Stimulated activated CD4-positive, alpha-beta T cell treated with anti-CD3 and anti-CD28 coated beads, Interleukin-1b, Interleukin-23, amount 100 ng/mL, for 48 hours (primary cell): ENCODE measurements at places on chromosomes 1 and 21.

- peak; percentile 46 for DNase-seq
These were observed 646 bp downstream of the IER5 start for GRCh38 chr1:181089017-181089675.

DNA sequence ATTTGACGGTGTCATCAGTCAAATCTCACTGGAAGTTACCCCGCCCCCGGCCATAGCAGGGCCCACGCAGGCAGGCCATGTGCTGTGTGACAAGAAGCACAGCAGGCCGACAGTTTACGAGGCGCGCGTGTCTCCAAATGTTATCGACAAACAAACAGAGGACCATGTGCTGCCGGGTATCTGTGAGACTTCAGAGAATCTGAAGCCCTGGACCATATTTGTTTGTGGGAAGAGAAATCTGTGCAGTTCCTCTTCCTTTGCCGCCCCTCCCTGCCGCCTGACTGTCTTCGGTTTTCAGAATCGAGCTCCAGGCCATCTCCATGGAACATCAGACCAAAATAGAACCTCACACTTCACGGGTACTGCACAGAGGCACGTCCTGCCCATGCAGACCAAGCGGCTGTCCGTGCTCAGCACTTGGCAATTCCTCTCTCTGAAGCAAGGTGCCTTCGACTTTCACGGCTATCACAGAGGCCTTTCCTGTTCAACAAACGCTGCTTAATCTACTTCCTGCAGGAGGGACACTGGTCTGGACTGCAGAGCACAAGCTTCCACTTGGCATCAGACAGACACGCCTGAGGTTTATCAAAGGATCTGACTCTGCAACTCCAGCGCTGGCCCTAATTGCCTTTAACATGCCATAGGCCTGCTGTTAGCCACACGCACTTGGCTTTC is 135.7 kb upstream of the KRTAP19-8 start:
- DNase-seq = peak; percentile 64

DNA sequence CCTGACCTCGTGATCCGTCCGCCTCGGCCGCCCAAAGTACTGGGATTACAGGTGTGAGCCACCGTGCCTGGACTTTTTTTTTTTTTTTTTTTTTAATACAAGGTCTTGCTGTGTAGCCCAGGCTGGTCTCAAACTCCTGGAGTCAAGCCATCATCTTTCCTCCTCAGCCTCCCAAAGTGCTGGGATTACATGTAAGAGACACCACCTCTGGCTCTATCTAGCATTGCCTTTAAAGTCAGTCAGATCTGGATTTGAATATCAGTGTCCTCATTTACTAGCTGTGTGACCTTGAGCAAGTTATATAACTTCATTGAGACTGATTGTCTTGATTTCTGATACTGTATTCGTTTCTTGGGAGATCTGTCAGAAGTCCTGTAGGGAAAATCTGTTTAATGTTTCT is 6.6 kb downstream of the MAP3K21 start:
- no peak for DNase-seq

DNA sequence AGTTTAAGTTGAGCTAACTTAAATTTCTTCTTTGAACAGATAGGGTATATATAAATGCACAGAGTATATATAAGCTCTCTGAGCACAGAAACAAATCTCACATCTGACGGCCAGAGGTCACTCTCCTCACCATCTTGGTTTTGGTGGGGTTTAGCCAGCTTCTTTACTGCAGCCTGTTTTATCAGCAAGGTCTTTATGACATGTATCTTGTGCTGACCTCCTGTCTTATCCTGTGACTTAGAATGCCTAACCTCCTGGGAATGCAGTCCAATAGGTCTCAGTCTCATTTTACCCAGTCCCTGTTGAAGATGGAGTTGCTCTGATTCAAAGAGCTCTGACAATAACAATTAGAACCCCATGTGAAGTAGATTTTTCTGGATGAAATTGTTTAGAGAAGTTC is 1.6 kb upstream of the MOV10 start:
- DNase-seq = no peak

- no peak for DNase-seq
These were observed 156.3 kb downstream of the SNX7 start for GRCh38 chr1:98817821-98818220.

DNA sequence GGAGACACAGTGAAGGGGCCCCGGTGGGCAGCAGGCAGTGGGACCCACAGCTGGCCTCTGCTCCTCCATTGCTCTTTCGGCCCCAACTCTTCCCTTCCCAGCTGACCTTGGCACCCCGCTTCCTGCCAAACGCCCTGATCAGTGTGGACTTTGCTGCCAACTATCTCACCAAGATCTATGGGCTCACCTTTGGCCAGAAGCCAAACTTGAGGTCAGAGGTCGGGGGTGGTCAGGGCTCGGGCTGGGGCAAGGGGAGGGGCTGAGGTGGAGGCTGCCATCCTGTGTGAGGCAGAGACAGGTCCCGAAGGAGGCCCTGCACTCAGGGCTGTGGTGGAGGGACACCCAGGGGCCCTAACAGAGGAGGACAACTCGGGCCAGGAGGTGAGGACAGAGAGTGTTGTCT is 13.7 kb downstream of the PODN start:
- DNase-seq = no peak

- no peak for DNase-seq
These were observed 550.9 kb downstream of the USP25 start for GRCh38 chr21:16280686-16281091.

- DNase-seq = no peak
These were observed 155.7 kb upstream of the FAM78B start for GRCh38 chr1:166322470-166322869.

DNA sequence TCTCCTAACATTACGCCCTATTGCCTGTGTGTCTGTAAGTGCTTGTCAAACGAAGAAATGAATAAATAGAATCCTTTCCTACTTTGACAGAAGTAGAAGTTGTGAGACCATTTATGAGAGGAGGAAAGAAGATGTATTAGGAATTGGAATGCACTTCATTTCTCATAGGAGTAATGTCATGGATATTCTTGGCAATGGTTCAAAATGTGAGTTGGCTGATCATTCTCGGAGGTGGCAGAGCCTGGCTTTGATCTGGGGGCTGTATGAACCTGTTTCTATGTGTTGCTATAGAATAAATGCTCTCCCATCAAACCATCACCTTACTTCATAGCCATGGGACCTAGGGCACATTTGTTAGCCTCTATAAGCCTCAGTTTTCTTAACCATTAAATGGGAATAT is 10.1 kb upstream of the SERBP1 start:
- no peak for DNase-seq

GRCh38 chr21:35120631-35121180 is 71.6 kb upstream of the RUNX1 start:
- DNase-seq = no peak
